ENCODE measurements at places on chromosomes 12 and 14.

GRCh38 chr12:12915656-12916055, 24.3 kb downstream of the GPRC5A start:
- DNase-seq = no peak

DNA sequence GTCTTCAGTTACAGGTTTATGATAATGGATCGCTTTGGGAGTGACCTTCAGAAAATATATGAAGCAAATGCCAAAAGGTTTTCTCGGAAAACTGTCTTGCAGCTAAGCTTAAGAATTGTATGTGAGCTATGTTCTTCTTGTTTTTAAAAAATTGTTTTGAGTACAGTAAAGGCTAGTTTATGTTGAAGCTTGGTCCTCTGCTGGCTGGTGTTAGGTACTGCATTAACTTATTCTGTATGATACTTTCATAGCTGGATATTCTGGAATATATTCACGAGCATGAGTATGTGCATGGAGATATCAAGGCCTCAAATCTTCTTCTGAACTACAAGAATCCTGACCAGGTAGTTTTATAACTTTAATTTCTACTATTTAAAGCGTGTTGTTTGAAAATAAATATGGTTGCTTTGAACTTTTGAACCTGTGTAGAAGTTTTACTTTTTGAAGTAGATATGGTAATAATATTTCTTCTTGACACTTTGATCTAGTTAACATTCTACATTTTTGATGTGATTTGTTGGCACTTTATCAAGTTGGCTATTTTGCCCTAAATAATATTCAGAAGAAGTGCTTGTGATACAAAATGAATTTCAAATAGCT, 55.7 kb downstream of the VRK1 start:
- peak; percentile 16 for DNase-seq

GRCh38 chr12:38469715-38470114, 153.1 kb downstream of the ALG10B start:
- peak; percentile 4 for DNase-seq

- no peak for DNase-seq
These were observed 14.8 kb downstream of the P2RX2 start for GRCh38 chr12:132633398-132633797.

GRCh38 chr12:54933376-54933775, 51.2 kb downstream of the TESPA1 start:
- no peak for DNase-seq

DNA sequence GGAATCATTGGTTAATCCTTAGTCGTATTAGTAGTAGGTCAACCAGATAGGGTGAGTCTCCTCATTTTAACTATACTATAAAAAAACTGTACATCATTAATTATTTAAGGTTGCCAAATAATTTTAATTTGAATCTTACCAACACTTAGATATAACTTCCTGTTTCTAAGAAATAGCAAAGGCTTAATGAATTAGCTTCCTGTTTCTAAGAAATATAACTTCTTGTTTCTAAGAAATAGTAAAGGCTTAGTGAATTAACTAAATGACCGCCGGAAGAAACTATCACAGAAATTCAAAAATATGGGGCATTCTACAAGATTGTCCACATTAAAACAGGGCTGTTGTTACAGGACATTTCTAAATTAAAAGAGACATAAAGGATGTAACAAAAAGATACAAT, 392.9 kb upstream of the FOXG1 start:
- DNase-seq = no peak
